ENCODE measurements at places on chromosomes 5 and 9.

- no peak for DNase-seq
These were observed at the start of gene S1PR3 for GRCh38 chr9:88991066-88992034. S1PR3 (plus strand) TSS chr9:88991468; CDS start chr9:89001201, 9,733 bp downstream.

DNA sequence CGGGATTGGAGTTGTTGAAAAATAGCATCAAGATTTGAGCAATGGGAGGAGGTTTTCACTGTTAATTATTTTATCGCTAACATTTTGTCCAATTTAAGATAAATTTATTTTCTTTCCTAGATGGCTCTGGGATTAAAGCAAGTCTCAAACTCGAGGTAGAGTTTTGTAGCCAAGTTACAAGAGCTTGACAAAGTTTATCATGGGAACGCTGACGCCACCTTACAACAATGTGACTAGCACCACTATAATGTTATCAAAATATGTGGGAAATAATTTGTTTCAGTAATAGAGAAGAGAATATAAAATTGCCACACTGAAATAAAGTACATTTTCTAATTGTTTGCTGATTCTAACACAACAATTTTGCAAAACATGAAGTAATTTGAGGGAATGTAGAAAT, 19.8 kb upstream of the TARS1 start:
- no peak for DNase-seq

- no peak for DNase-seq
These were observed 14.4 kb upstream of the SLC2A8 start for GRCh38 chr9:127382541-127382940.

- DNase-seq: no peak
These were observed 183.1 kb downstream of the C9orf50 start for GRCh38 chr9:129437626-129438323.

- DNase-seq: no peak
These were observed 661.5 kb upstream of the NUDT12 start for GRCh38 chr5:104223885-104224773.

GRCh38 chr5:42745426-42745825, 11.2 kb upstream of the CCDC152 start:
- no peak for DNase-seq

- DNase-seq: peak; percentile 35
These were observed 26.2 kb downstream of the TERT start for GRCh38 chr5:1268666-1269065.

DNA sequence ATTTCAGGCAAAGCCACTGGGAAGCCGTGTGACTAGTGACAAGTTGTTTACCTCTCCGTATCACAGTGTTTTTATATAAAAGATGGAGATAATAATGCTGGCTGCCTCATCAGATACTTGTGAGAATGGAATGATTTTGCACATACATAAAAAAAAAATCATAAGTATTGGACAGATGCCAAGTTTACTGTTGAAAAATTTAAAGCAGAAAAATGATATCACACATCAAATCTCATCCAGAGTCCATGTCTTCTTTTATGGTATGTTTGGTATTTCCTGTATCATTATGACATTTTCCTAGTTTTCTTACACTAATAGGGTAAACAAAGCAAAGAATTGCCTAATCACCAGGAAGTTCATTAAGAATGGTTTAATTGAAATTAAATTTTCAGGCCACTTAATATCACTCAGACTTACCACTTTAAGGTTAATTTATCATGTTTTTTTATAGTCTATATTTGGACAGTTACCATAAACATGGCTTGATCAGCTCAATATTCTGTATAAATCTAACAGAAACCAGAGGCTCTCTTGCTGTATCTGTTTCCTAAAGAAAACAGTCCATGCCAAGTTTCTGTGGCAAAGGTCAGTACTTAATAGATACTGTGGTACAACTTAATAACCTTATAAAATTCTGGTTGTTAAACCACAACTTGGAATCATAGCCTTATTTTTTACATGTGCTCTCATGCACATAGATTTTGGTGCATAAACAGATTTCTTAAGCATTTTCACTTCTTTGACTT, 656.5 kb upstream of the RIOK2 start:
- DNase-seq: no peak

- no peak for DNase-seq
These were observed 50.2 kb upstream of the SLC44A1 start for GRCh38 chr9:105194234-105194633.

DNA sequence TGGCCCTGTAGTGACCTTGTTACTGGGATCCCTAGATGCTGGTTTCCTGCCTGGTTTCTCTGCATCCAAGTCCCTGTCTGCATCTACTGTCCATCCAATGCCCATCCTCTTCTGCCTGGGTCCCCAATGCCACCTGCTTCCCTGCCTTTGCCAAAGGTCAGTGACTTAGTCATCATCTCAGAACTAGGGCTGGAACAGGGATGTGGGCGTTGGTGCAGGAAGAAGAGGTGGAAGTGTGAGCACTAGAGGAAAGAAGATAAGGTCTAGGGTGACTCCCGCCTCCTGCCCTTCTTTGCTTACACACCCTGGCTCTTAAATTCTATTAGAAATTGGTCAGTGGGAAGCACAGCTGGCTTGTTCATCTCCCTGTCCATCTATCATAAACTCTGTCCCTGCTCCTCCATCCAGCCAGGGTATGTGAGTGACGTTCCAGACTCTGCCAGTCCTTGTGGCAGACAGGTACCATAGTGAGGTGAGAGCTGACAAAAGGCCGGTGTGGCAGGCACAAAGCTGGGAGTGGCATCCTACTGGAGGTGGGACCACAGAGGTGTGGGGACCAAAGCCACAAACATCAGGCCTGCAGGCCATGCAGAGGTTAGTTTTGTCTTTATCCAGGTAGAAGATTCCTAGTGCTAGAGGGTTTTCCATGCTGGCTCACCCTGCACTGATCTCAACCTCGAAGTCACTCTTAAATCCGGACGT, 9.2 kb downstream of the PTPN3 start:
- no peak for DNase-seq

- no peak for DNase-seq
These were observed 31.7 kb downstream of the CEP72 start for GRCh38 chr5:643811-644271.

DNA sequence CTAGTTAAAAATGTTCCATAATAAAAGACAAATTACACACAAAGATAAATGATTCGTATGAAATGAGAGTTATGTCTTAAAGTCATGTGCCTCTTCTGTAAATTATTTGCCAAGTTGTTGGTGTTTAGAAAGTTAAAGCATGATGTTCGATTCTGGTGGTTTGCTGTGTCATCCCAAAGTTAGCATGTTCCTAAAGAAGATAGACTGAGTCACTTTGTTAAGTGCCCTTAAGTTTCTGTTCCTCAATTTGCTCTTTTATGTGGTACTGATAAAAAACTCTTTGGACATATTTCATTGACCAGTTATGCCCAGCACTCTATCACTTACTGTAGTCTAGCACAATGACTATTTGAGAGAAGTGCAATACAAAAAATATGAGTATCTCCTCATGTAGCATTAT, 366.9 kb upstream of the ZNF608 start:
- no peak for DNase-seq

GRCh38 chr5:95390812-95391492, at the start of gene FAM81B:
FAM81B (plus strand) TSS chr5:95391366; CDS start chr5:95391390, 24 bp downstream.
- DNase-seq: no peak

DNA sequence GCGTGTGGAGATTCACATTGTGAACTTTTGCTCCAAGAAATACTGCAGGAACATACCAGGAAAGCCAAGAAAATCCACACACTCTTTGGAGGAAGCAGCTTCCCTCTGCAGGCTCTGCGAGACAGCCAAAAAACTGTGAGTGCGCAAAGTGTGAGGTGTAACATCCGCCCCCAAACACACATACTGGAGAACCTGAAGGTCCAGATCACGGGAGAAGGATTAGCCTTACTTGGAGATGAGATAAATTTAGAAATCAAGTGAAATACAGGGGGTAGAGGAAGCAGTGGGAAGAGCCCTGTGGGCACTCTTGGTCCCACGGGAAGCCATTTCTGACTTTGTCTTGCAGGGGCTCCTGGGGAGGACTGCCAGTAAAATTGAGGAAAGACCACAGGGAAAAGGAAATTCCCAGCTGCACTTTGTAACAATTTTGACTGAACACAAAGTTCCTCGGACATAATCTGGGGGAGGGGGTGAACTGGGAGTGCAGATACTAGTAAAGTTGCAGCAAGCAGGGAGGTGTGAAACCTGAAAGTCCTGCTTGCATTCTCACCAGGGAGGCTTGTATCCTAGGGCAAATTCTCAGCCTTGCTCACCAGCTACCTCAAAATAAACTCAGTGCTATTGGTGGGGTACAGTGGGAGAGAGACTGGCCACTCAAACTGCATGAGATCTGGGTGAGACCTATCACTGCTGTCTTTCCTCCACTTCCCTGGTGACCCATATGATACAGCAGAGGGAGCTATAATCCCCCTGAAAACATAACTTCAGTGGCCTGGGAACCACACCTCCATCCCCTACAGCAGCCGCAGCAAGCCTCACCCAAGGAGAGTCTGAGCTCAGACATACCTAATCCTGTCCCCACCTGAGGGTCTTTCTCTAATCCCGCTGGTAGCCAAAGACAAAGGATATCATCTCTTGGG, 109.1 kb downstream of the ALDH1A1 start:
- no peak for DNase-seq

DNA sequence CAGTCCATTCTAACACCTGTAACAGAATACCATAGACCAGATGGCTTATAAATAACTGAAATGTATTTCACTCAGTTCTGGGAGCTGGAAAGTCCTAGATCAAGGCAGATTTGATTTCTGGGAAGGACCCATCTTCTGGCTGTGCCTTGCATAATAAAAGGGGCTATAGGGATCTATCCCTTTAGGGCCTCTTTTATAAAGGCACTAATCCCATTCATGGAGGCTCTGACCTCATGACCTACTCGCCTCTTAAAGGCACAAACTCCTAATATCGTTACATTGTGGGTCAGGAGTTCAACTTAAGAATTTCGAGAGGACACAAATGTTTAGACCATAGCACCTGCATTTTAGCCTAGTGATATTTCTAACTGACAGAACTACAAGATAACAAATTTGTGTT, 619.0 kb downstream of the CDH18 start:
- DNase-seq: no peak

DNA sequence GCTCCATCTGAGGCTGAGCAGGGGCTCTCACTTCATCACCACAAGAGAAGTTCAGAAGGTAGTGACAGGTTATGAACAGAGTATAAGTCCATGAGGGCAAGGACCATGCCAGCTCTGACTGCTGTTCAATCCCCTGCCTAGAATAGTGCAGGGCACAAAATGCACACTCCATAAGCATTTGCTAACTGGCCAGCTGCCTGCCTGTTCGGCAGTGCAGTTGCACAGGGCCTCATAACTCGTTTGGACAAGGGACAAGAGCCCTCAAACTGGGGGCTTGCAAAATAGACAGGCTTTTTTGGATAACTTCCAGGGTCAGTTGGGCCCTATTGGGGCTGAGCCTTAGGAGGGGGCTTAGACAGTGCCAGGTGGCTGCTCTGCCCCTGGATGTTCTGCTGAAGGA, 21.1 kb downstream of the SPARC start:
- no peak for DNase-seq

- no peak for DNase-seq
These were observed 31.8 kb downstream of the DNAI1 start for GRCh38 chr9:34490360-34490759.

GRCh38 chr9:76616780-76617179, 147.5 kb upstream of the PCA3 start:
- no peak for DNase-seq

GRCh38 chr9:99347568-99347967, 125.5 kb downstream of the SEC61B start:
- DNase-seq: no peak

DNA sequence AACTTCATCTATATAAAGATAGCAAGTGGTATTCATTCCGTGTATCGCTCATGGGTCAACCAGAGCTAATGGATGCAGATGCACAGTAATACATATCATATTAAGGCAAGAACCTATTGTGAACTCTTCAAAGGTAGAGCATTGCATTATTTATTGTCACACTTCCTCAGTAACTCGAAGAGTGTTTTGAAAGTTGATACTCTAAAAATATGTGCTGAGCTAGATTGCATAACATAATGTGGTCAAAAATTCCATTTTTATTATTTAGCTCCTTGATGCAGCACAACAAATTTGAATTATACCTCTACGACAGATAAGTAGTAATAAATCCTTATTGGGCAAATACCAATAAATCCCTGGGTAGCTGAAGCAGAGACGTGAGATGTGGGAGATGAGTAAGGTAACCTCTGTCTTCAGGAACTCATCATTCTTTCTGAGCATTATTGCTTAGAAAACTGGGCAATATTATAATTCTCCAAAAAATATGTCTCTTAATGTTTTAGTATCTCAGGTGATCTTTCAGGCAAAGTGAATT, 70.3 kb downstream of the CDH18 start:
- no peak for DNase-seq

DNA sequence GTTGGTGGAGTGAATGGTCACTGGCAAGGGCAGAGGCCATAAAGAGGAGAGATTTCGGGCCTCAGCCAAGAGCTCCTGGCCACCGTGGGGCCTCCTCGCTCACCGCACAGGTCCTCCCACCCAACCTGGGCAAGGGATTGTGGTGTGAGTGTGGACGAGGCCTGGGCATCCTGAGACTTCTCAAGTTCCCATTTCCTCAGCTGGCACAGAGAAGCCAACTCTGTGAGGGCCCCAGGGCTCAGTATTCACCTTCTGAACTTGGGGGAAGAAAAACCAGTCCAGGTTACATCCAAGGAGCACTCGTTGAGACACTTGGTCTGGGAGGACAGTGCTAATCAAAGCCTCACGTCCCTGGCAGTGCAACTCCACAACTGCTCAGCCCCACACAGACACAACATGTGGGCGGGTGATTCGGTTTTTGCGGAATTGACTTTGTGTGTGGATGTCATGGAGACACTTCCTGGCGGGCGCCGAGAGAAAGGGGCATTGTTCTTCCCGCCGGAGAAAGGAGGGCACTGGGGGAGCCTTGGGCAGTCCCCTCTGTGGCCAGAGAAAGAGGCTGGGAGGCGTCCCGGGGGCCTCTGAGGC, 28.5 kb upstream of the NKD2 start:
- DNase-seq: no peak

- DNase-seq: no peak
These were observed 152.7 kb upstream of the DAB2 start for GRCh38 chr5:39577529-39577928.
